HT-29 (cell line): ENCODE measurements at places on chromosomes 12 and 14.

DNA sequence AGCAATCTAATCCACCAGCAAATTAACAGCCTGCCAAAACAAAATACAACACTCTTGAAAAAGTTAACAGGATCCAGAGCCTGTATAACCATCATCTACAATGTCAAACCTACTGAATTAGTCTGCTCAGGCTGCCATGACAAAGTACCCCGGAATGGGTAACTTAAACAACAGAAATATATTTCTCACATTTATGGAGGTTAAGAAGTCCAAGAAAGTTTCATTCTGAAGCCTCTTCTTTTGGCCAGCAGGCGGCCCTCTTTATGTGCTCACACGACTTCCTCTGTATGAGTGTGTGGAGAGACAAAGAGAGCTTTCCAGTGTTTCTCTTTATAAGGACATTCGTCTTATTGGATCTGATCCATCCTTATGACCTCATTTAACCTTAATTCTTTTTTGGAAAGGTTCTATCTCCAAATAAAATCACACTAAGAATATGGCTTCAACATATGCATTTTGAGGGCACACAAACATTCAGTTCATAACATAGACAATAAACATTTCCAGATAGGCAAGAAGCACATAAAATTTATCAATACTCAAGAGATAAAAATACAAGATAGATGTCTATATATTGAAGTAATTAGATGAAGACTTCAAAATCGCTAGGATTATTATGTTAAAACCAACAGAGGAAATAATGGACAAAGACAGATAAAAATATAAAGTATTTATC is 5.9 kb upstream of the RERG start:
- peak; percentile 36 for DNase-seq

DNA sequence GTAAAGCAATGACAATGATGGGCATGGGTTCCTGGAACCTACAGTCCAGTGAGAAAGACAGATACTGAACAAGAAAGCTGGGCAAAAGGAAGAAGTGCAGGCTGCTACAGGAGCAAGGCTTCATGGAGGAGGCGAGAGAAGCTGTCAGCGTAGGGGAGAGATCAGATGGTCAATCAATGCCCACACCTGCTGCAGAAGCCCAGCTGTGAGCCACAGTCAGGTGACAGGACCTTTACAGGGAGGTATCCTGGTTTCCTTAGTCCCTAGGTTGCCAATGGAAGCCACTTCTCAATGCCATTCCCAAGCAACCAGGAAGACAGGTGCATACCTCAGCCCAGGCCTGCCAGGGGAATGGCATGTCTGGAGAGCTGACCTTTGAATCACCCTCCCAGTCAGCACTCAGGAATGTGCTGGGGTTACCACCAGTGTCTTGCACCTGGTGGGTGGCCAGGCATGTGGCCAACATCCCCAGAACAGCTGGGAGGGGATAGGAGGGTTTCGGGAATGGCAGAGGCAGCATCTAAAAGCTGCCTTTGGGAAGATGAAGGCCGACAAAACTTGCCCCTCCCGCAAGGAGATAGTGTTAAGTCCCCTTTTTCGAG is 170.3 kb downstream of the TTC7B start:
- peak; percentile 88 for DNase-seq

DNA sequence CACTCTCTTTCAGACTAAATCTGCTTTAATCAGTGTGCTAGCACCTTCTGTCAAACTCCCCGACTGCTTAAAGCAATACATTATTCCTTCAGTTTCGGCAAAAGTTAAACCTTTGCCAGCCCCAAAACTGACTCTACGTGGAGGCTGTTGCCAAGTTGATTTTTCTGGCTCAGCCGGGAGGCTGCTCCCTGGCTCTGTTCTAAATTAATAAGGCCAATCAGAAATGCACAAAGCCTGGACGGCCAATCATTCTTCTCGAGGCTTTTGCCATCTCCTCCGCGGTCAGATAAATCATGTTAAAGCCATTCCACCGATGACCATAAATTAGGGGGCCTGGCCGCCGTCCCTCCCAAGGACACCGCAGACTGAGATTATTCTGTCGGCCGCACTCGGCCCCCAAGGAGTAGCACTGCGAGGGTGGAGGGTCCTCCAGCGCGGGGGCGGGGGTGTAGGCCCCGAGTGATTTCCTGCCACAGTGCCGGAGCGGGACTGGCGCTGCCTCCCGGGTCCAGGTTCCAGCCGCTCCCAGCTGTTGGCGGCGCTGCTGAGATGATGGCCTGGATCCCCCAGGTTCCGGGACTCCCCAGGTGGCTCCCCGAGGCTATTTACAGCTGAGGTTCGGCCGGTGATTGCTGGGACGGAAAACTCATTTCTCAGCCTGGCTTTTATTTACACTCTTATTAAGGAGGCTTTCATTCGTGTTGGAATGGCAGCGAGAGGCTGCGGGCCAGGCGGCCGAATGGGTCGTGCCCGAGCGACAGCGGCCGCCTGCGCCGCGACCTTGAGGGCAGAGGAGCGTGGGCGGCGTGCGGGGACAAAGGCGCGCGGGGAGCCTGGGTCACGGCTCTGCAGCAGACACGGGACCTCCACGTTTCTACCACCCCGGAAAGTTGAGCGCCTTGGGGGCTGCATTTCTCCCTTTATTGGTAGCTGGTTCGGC is 165.1 kb downstream of the MON2 start:
- peak; percentile 84 for DNase-seq

DNA sequence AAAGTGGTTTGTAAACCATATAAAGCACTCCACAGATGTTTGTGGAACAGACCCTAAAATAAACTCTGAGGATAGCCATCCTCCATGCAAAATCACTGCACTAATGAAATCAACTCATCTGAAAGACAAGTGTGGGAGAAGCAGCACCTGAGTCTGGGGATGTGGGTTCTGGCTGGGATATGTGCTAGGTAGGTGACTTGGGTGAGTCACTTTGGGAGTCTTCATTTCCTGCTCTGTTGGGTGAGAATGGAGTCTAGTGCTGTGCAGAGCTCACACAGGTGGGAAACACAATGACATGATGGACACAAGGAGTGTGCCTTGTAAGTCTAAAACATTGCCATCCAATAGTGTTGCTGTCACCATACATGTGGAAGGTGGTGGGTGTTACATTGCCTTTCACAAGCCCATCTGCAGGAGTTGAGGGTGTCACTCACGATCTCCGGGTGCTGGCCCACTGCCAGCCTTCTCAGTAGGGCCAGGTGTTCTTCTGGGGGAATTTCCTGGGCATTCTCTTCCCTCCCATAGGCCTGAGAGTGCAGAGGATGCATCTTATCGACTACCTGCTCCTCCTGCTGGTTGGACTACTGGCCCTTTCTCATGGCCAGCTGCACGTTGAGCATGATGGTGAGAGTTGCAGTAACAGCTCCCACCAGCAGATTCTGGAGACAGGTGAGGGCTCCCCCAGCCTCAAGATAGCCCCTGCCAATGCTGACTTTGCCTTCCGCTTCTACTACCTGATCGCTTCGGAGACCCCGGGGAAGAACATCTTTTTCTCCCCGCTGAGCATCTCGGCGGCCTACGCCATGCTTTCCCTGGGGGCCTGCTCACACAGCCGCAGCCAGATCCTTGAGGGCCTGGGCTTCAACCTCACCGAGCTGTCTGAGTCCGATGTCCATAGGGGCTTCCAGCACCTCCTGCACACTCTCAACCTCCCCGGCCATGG is 2.0 kb downstream of the SERPINA4 start:
- DNase-seq: no peak

- DNase-seq: peak; percentile 78
Measured at GRCh38 chr14:55752580-55753390, 172.8 kb downstream of the KTN1 start.

GRCh38 chr12:27549801-27550652 is 26.0 kb downstream of the PPFIBP1 start:
- peak; percentile 94 for DNase-seq

GRCh38 chr14:101126731-101127130 is 223.2 kb upstream of the RTL1 start:
- no peak for DNase-seq

GRCh38 chr12:89752341-89752740 is 43.7 kb upstream of the ATP2B1 start:
- DNase-seq: no peak

DNA sequence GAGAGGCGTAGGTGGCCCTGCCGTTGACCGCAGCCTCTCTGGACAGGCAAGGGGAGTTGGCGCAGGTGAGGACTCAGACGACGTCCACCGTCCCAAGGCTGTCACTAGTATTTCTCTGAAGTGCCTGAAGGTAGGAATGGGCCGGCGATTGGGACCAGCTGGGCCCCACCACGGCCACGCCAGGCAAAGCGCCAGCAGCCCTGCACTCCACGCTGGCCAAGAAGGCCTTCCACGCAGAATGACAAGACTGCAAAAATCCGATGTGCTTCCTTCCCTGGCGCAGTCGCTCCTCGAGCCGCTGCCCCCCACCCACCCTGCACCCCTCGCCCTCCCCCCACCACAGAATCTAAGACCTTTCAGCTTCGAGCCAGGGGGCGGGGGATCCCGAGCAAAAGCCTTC is 17.3 kb upstream of the MLXIP start:
- DNase-seq: no peak

- DNase-seq: no peak
Measured at GRCh38 chr12:99522456-99522855, 125.1 kb upstream of the GARIN6 start.

- no peak for DNase-seq
Measured at GRCh38 chr14:65294816-65295215, 117.7 kb upstream of the FUT8 start.

- no peak for DNase-seq
Measured at GRCh38 chr12:52026263-52026662, 19.5 kb downstream of the TAMALIN start.

GRCh38 chr12:6936636-6937480 is 6.8 kb upstream of the RNU7-1 start:
- DNase-seq: no peak

DNA sequence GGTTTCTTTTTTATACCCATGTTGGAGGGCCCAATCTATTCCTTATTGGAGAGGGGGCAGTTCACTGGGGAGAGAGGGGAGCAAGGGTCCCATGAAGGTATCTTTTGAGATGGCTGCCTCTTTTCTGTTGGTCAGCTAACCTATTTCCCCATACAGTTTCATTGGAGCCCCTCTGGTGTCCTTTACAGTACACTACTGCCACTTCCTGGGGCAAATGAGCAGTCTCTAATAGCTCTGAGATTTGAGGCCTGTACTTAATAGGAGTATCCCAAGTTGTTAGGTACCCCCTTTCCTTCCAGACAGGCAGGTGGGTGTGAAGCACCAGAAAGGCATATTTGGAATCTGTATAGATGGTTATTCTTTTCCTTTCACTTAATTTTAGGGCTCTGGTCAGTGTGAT is 41.3 kb upstream of the RNU6-8 start:
- no peak for DNase-seq

DNA sequence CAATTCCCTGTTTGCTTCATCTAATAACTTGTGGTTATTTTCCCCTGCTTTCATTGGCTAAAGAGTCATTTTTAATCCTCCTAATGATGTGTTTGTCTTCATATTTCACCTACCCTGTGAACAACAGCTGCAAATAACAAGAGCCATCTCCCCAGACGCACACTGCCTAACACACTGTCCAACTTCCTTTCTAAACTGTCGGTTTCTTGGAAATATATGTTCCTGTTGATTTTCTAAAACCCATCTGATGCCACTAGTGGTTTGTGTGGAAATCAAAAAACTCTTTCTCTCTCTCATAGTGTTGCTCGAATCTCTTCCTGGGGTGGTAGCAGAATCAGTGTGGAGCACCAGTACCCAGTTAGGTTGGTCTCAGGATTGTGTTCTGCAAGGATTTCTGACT is 226.9 kb downstream of the EPS8 start:
- no peak for DNase-seq

DNA sequence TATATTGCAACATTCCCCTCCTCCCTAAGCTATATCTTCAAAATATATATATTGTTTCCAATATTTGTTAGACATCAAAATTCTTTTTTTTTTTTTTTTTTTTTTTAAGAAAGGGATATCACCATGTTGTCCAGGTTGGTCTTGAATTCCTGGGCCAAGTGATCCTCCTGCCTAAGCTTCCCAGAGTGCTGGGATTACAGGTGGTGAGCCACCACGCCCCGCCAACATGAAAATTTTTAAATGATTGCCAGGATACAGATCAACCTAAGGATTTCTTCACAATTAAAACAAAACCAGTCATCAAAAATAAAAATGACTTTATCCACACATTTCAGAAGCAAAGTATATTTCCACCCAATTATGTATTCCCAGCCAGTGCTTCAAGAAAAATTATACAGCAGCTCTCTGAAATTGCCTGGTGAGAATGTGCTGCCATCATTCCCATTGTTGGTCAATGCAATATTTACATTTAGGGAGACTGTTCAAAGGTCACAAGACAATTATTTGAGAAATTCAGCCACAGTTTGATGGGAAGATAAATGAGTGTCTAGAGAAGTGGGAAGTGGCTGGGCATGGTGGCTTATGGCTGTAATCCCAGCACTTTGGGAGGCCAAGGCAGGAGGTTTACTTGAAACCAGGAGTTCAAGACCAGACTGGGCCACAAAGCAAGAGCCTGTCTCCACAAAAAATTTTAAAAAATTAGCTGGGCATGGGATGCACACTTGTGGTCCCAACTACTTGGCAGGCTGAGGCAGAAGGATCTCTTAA is 141.7 kb upstream of the AMIGO2 start:
- DNase-seq: peak; percentile 68

GRCh38 chr14:21913759-21914158 is 240.1 kb upstream of the OR4E1 start:
- peak; percentile 64 for DNase-seq

DNA sequence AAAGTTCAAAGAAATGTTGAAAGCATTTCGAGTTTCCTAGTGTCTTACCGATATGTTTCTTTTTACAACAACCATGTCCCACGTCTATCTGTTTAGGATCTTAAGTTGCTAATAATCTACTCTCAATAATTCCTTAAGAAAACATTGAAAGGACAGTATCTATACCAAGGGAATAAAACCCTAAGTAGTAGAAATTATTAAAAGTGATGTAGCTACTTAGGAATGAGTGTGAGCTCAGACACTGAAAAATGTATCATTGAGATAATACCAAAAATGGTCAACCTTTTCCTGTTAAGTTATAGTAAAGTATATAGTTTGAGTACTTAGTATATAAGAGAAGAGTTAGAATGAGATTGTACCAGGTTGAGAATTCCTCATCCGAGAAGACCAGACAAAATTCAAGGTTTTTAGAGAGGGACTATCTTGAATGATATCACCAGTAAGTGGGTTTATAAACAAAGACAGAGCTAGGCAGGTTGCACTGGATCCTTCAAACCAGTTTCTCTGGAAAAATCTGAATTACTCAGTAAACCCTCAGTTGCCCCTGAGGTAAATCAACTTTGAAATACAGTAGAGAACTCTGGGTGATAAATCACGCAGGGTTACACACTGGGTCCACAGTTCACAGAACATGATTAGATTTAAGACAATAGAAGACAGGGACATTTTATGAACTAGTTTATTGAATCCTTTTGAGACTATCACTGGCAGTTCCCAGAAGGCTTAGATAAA is 96.8 kb downstream of the ERGIC2 start:
- DNase-seq: no peak

GRCh38 chr12:47718531-47718930 is 6.8 kb downstream of the ENDOU start:
- DNase-seq: no peak

GRCh38 chr12:12088761-12089160 is 18.0 kb downstream of the BCL2L14 start:
- DNase-seq: no peak

GRCh38 chr14:36507847-36508417 is 12.1 kb downstream of the NKX2-1 start:
- no peak for DNase-seq

GRCh38 chr14:83096092-83096491 is 1562.4 kb upstream of the SEL1L start:
- no peak for DNase-seq

- no peak for DNase-seq
Measured at GRCh38 chr14:92679246-92679645, 69.2 kb downstream of the LGMN start.

GRCh38 chr12:113403435-113404415 is at the start of gene SDS:
Gene SDS, minus strand, starts transcription at chr12:113403887. Its CDS starts 4,179 bp downstream, at chr12:113399708.
- no peak for DNase-seq
